ENCODE measurements at places on chromosomes 13 and 19. TPM values are rescaled to one million over a fixed set of nuclear protein-coding genes. Genes with fewer than 3 reads are reported as not detected.
A peak's percentile ranks its signal among the peaks of the same experiment; 100 is the strongest.

Gene RUBCNL
- 10.3 TPM for total RNA-seq

Gene KRTDAP
- total RNA-seq, result not detected

Gene COMP
- total RNA-seq, result not detected

Gene NLRP11
- not detected for total RNA-seq

Gene SERPINE3
- total RNA-seq, result not detected

Gene GPR4
- total RNA-seq, result 0.94 TPM

Gene ZNF563
- 2.4 TPM for total RNA-seq

Gene ARL11
- total RNA-seq, result 3.4 TPM

Gene VSTM1
- not detected for total RNA-seq

Gene C1QTNF9B
- not detected for total RNA-seq

Gene ANKLE1
- total RNA-seq, result 0.18 TPM

Gene RNASEH2A
- 10.0 TPM for total RNA-seq

GRCh38 chr19:49499030-49499670 is 2.9 kb downstream of the RPS11 start:
- peak overlapping the region; percentile 46 for H3K4me3 ChIP-seq
- no peaks in the 10 kb centered on the region for H3K27me3 ChIP-seq
- H3K27ac ChIP-seq, result peak overlapping the region; percentile 88
- no peak for DNase-seq
- peaks cover 30% of the 10 kb centered on the region for H3K36me3 ChIP-seq

- no peak overlapping the region for H3K4me3 ChIP-seq
- DNase-seq, result no peak
- H3K27ac ChIP-seq, result no peak overlapping the region
- H3K36me3 ChIP-seq, result peaks cover 7% of the 10 kb centered on the region
- no peaks in the 10 kb centered on the region for H3K4me1 ChIP-seq
Observed at GRCh38 chr19:13128583-13128982, 10.5 kb downstream of the NACC1 start.

GRCh38 chr19:29079356-29080032 is 133.5 kb downstream of the UQCRFS1 start:
- H3K4me3 ChIP-seq, result no peak overlapping the region
- no peak overlapping the region for H3K27ac ChIP-seq

GRCh38 chr13:48504606-48505005 is 28.3 kb downstream of the RCBTB2 start:
- peak overlapping the region; percentile 61 for H3K27ac ChIP-seq
- no peak overlapping the region for H3K4me3 ChIP-seq
- no peaks in the 10 kb centered on the region for H3K27me3 ChIP-seq
- H3K36me3 ChIP-seq, result no peaks in the 10 kb centered on the region
- no peak for DNase-seq
- peaks cover 10% of the 10 kb centered on the region for H3K4me1 ChIP-seq

GRCh38 chr13:19881641-19882040 is 18.2 kb upstream of the ZMYM5 start:
- no peaks in the 10 kb centered on the region for H3K27me3 ChIP-seq
- H3K4me3 ChIP-seq, result no peak overlapping the region
- no peak overlapping the region for H3K27ac ChIP-seq
- H3K36me3 ChIP-seq, result no peaks in the 10 kb centered on the region

GRCh38 chr19:49475191-49475917 is 1.3 kb downstream of the FLT3LG start:
- H3K27ac ChIP-seq, result peak overlapping the region; percentile 87
- H3K27me3 ChIP-seq, result no peaks in the 10 kb centered on the region
- DNase-seq, result no peak

GRCh38 chr13:33073338-33073737 is 57.1 kb downstream of the KL start:
- H3K36me3 ChIP-seq, result no peaks in the 10 kb centered on the region
- H3K4me3 ChIP-seq, result no peak overlapping the region
- H3K27me3 ChIP-seq, result no peaks in the 10 kb centered on the region

DNA sequence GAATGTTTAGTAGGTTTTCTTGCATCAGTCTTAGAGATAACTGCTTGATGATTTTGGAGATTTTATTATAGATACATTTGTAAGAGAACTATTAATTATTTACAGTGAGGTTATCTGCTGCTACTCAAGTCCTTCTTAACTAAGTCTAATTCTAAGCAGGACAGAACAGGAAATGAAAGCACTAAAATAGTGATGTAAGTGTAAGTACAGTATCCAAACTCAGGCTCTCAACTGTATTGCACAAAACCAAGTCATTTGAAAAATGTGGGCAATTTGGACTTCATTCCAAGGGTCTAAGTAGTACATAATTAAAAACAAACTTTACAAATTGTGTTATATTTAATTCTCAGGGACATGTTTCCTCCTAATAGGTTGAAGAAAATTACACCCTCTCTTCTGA is 417.1 kb downstream of the ITGBL1 start:
- H3K4me3 ChIP-seq, result no peak overlapping the region
- H3K27ac ChIP-seq, result no peak overlapping the region
- no peaks in the 10 kb centered on the region for H3K27me3 ChIP-seq
- H3K36me3 ChIP-seq, result no peaks in the 10 kb centered on the region
- no peaks in the 10 kb centered on the region for H3K4me1 ChIP-seq
- no peak for DNase-seq

- H3K4me3 ChIP-seq, result no peak overlapping the region
- no peak overlapping the region for H3K27ac ChIP-seq
- H3K4me1 ChIP-seq, result no peaks in the 10 kb centered on the region
- no peaks in the 10 kb centered on the region for H3K36me3 ChIP-seq
Observed at GRCh38 chr19:9058905-9059667, 27.8 kb upstream of the OR1M1 start.

GRCh38 chr13:56706485-56706884 is 434.2 kb upstream of the PRR20A start:
- no peaks in the 10 kb centered on the region for H3K4me1 ChIP-seq
- DNase-seq, result no peak
- H3K36me3 ChIP-seq, result no peaks in the 10 kb centered on the region
- H3K27me3 ChIP-seq, result no peaks in the 10 kb centered on the region

- no peaks in the 10 kb centered on the region for H3K27me3 ChIP-seq
- peaks cover 6% of the 10 kb centered on the region for H3K4me1 ChIP-seq
- peak overlapping the region; percentile 73 for H3K27ac ChIP-seq
- no peaks in the 10 kb centered on the region for H3K36me3 ChIP-seq
- peak; percentile 87 for DNase-seq
Observed at GRCh38 chr13:24274452-24275021, 34.8 kb upstream of the C1QTNF9 start.

DNA sequence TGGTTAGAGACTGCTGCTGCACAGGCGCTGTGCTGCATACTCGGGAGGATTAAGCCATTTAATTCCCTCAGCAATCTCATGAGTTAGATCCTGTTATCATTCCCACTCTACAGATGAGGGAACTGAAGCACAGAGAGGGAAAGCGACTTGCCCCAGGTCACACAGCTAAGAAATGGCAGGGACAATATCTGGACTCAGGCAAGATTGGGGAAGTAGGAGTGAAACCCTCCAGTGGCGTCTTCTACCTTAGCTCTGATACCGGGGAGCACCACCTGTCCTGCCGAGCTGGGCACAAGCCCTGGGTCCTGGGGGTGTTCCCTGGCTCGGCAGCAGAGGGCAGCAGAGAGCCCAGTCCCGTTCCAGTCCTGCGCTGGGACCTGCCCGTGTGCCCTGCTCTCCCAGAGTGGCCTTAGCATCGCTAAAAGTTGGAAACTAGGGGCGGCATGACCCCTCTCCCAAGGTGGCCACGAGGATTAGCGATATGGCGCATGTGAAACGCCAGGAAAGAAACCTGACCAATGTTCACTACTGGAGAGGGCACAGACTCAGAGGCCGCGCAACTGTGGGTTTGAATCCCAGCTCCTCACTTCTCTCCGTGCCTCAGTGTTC is 20.5 kb downstream of the CYTH2 start:
- no peak overlapping the region for H3K4me3 ChIP-seq
- H3K4me1 ChIP-seq, result peaks cover 11% of the 10 kb centered on the region
- no peak overlapping the region for H3K27ac ChIP-seq
- H3K27me3 ChIP-seq, result no peaks in the 10 kb centered on the region

DNA sequence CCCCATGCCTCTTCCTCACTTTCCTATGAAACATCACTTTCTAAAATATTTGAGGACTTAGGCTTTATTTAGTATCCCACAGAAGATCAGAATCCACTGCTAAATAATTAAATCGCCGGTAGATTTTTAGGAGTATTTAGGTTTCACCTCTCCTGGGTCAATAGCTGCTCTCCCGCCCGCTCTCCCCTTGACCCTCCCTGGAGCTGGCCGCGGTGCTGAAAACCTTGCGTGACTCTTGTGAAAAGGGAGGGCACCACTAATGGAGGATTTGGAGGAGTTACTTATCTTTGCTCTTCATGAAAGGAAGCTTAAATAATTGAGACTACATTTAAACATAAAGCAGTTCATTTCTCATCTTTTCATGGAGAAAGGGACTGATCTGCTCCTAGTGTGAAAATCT is 14.1 kb downstream of the POU4F1 start:
- no peaks in the 10 kb centered on the region for H3K36me3 ChIP-seq
- DNase-seq, result no peak
- H3K27ac ChIP-seq, result no peak overlapping the region
- peaks cover 13% of the 10 kb centered on the region for H3K27me3 ChIP-seq
- H3K4me1 ChIP-seq, result no peaks in the 10 kb centered on the region

DNA sequence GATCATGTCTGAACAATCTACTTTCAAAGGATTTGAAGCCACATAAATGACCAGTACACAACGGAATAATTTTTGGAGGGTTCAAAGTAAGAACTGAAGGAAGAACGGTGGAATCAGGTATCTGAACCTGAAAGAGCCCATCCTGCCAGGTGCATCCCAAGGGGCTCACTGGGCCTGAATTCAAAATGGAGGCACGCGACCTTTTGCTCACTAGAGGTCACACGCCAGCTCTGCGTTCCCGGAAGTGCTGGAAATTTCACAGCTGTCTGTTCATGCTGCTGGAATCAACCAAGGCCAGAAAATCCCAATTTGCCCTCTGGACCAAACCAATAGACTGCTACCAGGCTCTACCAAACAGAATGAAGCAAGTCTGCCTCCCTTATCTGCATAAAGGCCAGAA is 4.2 kb upstream of the RASA3 start:
- peak; percentile 40 for DNase-seq
- no peaks in the 10 kb centered on the region for H3K27me3 ChIP-seq
- peaks cover 4% of the 10 kb centered on the region for H3K4me1 ChIP-seq
- no peaks in the 10 kb centered on the region for H3K36me3 ChIP-seq

DNA sequence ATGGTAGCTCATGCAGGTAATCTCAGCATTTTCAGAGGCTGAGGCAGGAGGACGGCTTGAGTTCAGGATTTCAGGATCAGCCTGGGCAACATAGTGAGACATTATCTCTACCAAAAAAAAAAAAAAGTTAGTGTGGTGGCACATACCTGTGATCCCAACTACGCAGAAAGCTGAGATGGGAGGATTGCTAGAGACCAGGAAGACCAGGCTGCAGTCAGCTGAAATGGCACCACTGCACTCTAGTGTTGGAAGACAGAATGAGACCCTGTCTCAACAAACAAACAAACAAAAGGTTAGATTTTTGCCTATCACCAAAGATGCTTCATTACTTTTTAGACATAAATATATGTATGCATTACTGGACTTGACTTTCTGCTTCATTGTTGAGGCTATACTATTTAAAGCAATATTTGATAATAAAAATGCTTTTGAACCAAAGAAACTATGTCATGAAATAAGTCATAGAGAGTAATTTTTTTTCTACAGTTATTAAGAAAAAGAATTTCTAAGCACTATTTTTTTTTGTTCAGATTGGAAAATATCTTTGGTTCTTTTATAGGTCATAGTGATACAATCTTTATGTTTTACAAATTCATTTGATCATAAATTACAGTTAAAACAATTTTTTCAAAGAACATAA is 1180.1 kb upstream of the ATXN8OS start:
- no peaks in the 10 kb centered on the region for H3K4me1 ChIP-seq
- H3K27ac ChIP-seq, result no peak overlapping the region
- no peak overlapping the region for H3K4me3 ChIP-seq
- no peak for DNase-seq
- H3K27me3 ChIP-seq, result no peaks in the 10 kb centered on the region
- no peaks in the 10 kb centered on the region for H3K36me3 ChIP-seq

DNA sequence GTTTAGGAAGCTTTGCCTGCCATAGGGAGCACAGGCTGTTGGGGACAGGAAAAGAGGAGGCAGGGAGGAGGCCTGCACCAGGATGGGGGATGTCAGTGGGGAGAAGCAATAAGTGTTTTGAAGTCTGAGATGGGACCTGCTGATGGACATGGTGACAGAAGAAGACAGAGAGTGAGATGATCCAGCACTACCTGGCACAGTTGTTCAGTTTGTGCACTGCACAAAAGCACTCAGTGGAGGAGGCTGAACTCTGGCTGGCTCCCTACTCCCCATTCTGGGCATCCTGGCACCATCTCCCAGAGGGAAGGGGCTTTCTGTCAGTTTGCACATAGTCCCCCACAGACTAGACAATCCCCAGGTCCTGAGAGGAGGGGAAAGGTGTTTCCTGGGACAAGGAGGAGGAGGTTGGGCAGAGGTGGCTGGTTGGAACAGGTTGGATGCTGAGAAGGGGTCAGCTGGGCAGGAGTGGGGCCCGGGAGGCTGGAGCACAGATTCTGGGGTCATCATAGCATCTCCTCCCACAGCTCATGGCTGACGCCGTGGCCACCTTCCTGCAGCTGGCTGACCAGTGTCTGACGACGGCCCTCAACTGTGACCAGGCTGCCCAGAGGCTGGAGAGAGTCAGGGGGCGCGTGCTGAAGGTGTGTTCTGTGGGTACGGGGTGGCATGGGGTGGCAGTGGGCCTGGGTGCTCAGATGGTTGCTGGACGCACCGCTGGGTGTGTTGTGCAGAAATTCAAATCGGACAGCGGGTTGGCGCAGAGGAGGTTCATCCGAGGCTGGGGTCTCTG is 12.5 kb upstream of the COLGALT1 start:
- H3K36me3 ChIP-seq, result no peaks in the 10 kb centered on the region
- no peaks in the 10 kb centered on the region for H3K27me3 ChIP-seq
- H3K4me3 ChIP-seq, result no peak overlapping the region
- peaks cover 11% of the 10 kb centered on the region for H3K4me1 ChIP-seq

- no peaks in the 10 kb centered on the region for H3K36me3 ChIP-seq
- no peak overlapping the region for H3K27ac ChIP-seq
- H3K4me1 ChIP-seq, result peaks cover 10% of the 10 kb centered on the region
- H3K27me3 ChIP-seq, result no peaks in the 10 kb centered on the region
Observed at GRCh38 chr19:17496337-17496997, 15.0 kb upstream of the PGLS start.

- no peak overlapping the region for H3K4me3 ChIP-seq
- DNase-seq, result no peak
- H3K27ac ChIP-seq, result no peak overlapping the region
- peaks cover 4% of the 10 kb centered on the region for H3K4me1 ChIP-seq
- H3K36me3 ChIP-seq, result no peaks in the 10 kb centered on the region
Observed at GRCh38 chr19:15669440-15669839, 3.4 kb upstream of the CYP4F12 start.

- no peaks in the 10 kb centered on the region for H3K27me3 ChIP-seq
- no peak overlapping the region for H3K4me3 ChIP-seq
- H3K4me1 ChIP-seq, result no peaks in the 10 kb centered on the region
- no peak overlapping the region for H3K27ac ChIP-seq
Observed at GRCh38 chr13:30898678-30899241, 7.3 kb upstream of the MEDAG start.

GRCh38 chr19:12785431-12786031 is 5.8 kb upstream of the JUNB start:
- peak overlapping the region; percentile 99 for H3K27ac ChIP-seq
- H3K4me1 ChIP-seq, result peaks cover 42% of the 10 kb centered on the region
- DNase-seq, result peak; percentile 77
- no peaks in the 10 kb centered on the region for H3K27me3 ChIP-seq
- no peaks in the 10 kb centered on the region for H3K36me3 ChIP-seq

- no peaks in the 10 kb centered on the region for H3K4me1 ChIP-seq
- no peaks in the 10 kb centered on the region for H3K27me3 ChIP-seq
- no peak for DNase-seq
- H3K27ac ChIP-seq, result no peak overlapping the region
- H3K36me3 ChIP-seq, result no peaks in the 10 kb centered on the region
- no peak overlapping the region for H3K4me3 ChIP-seq
Observed at GRCh38 chr13:28464861-28465460, 30.0 kb downstream of the FLT1 start.

Data from Peyer's patch (tissue), 4 donors.